ENCODE measurements at places on chromosomes 2 and 18.

DNA sequence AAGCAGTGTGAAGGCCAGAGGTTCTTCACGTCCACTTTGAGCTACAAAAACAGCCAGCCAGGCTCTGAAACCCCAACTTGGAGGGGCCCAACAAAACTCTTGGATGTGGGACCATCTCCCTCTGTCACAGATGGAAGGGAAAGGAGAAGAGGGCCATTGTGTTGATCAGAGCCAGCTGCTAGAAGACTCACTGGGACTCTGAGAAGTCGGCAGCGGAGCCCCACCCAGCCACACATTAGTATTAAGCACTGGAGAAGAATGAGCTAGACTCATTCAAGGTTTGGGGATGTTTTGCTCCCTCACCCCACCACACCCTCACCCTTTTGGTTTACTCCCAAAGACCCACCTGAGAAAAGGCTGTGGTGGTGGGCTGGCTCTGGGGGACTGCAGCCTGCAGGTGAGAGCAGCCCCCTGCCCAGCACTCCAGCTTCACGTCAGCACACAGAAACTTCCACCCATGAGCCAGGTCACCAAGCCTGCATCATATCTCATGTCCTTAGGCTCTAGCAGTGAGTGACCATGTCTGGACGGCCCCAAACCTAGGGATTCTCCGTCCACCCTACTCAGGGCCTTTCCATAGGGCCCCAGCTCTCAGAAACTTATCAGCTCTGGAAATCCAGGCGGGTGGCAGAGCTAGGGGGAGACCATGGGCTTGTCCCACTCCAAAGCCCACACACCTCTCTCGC, 12.6 kb downstream of the TEX51 start:
- no peak for DNase-seq

DNA sequence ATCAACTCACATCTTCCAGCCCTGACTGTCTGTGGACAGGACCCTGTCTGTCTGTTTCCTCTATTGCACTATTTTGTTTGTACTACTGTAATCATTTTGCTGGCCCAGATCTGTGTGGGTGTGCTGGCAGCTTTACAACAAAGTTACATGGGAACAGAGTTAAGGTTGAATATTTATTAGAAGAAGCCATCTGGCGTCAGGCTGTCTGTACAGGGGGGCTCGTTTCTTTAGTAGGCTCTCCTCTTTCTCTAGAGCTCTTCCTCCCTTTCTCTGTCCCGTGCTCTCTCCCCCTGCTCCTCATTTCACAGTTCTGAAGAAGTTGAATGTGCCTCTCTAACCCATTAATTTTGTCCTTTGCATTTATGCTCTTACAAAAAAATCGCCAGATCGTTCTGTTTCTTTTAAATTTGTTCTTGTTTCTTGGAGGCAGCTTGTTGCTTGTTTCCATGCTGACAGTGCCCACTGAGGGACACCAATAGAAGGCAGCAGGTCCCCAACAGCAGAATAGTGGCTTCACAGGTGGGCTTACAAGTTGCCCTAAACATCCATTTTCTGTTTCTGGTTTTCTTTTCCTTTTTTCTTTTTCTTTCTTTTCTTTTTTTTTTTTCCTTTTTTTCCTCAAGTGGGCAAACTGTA, 315.2 kb upstream of the ZEB2 start:
- no peak for DNase-seq

DNA sequence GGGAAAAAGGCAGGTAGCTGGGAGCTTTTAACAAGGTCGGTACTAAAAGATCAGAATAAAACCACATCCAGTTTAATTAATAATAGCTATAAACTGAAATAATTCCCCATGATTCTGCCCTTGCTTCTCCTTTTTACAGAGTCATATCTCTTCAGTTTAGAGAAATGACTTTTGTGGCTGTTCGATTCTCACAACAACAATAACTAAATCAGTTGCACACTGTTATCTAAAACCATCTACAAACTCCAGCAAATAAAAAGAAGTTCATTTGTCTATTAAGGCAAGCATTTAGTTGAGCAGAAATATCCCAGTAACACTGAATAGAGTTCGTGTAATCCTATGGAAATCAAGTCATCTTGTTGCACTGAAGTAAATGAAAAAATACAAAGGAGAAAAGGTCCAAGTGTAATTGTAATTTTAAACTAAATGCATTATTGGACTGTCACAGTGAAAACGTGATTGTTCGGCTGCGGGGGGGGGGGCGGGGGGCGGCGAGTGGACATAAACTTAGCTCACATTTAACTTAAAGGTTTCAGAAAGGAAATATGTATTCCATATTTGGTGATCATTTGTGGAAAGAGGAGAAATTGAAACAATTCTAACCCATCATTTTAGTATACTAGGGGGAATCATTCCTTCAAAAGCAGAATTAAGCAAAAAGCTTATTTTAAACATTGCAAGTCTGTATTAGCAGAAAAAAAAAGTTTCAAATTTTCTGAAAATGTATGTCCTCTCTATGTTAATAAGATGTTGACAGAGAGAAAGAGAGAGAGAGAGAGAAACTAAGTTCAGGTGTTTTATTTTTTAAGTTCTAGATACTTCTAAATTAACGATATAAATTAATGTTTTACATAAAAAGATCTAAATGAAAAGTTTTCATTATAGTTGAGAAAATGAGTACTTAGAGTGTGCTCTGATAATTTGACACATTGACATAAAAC, 144.5 kb downstream of the MEIS1 start:
- DNase-seq, result no peak

- no peak for DNase-seq
These were observed 10.8 kb downstream of the IWS1 start for GRCh38 chr2:127515383-127515915.

DNA sequence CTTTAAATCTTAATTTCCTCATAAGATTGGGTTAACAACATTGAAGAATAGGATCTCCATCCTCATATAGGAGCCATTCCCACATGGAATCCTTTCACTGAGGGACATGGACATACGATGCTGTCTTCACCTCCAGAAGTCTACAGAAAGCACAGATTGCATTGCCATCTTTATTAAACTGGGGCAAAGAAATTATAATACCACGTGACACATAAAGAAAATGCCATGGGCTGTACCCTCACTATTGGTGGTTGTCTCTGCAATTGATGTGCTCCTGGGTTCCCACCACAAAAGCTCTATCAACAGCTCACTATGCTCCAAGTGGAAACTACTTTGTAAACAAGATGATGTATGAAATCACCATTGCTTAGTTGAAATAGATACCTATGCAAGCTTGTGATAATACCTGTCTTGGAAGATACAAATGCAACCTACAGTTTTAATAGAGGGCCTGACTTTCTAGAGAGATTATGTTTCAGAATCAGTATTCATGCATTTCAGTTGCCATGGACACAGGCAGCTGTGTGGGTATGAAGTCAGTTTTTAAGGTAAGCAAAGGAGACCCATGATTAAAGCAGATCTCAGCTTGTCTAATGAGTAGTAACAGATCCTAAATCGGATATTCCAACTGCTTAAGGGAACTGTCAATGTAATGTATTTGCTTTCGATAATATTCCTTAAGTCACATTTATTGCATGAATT, 337.0 kb downstream of the RAD51AP2 start:
- DNase-seq, result no peak

DNA sequence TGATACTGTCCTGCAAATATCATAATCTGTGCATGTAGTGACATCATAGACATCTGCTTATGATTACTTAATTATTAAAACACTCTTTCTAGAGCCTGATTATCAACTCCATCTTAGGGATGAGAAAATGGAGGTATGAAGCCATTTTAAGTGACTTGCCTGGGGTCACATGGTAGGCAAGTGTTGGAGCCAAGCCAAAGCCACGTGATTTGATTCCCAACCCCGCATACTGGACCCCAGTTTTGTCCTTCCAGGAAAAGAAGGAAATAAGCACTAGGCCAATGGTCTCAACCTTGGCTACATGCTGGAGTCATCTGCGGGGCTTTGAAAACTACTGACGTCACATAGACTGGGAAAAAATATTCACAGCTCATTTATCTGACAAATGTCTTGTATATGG, 19.6 kb upstream of the SEH1L start:
- no peak for DNase-seq

DNA sequence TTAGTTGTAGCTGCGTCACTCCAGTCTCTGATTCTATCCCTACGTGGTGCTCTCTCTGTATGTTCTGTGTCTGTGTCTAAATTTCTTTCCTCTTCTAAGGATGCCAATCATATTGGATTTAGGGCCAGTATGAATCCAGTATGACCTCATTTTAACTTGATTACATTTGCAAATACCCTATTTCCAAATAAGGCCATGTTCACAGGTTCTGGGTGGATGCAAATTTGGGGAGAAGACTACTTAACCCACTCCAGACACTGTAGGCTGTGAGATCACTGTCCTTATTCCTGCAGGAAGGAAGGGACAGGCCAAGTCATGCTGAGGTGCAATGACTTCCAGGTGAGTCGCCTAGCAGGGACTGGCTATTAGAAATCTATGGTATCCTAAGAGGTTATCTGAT, 272.2 kb downstream of the CELF4 start:
- no peak for DNase-seq

DNA sequence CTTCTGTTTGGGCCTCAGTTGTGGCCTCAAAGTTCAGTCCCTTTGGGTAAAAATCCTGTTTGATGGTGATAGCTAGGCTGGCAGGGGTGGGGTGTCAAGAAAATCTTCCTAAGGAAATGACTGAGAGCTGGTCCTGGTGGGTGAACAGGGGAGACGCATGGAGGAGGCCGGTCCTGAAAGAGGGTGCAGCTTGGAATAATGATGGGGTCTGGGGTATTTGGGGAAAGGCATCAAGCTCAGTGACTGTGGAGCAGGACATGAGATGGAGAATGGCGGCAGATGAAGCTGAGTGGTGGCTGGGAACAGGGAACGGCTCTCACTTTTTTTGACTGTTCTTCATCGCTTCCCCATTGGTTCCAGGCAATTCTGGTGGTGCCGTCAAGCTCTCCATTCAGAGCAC, 140.7 kb upstream of the PKDCC start:
- DNase-seq, result no peak

DNA sequence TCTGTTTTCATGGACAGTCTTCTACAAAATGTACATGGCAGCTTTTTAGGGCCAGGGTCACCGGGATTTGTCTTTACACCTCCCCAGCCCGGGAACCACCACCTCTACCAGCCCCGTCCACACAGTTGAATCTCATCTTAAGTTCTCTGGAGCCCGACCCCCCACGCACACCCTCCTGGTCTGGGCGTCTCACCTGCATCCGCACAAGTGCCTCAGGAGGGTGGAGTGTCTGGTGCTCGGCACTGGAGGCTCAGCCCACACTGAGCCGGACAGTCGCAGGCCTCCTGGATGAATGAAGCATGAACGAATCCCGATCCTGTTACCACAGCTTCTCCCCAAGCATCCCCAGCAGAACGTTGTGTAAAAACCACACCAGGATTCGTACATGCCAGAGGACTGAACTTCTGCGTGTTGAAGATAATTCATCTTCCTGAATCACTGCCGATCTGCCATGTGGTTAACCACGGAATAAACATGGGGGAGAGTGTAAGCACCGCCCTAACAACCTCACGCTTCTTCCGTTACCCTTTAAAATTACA, 162.0 kb downstream of the RTP5 start:
- DNase-seq, result peak; percentile 19

- DNase-seq, result no peak
These were observed 81.3 kb downstream of the KCNF1 start for GRCh38 chr2:10993001-10993481.

DNA sequence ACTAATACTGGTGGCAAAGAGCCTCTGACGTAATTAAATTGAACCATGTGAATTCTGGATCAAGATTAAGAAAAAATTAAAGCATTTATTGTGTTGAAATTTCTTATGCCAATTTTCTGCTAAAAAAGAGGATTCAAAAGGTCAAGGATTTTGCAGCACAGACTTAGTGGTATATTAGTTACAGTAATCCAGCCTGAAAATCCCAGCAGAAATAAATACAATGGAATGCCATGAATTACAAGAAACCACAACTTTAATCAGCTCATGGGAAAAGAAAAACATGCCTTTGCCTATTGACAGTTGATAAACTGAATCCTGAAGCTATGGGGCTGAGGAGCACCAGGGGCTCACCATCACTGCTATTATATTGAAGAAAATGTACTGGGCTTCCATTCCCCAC, 114.8 kb upstream of the SATB2 start:
- no peak for DNase-seq

DNA sequence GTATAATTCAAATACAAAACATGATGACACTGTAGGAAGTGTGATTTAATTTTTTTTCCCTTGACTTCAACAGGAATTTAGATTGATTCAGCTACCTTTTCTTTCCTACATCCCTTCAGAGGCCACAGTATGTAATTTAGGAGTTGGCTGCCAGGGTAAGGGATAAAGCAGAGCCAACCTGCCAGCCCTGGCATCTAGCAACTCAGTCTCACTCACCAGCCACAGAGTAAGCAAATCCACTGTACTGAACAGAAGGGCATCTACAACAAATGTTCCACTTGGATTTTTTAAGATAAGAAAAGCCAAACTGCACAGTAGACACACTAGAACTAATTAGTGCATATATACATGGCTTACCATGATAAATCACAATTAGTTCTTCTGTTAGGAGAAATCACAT, 54.3 kb upstream of the PEX13 start:
- no peak for DNase-seq

DNA sequence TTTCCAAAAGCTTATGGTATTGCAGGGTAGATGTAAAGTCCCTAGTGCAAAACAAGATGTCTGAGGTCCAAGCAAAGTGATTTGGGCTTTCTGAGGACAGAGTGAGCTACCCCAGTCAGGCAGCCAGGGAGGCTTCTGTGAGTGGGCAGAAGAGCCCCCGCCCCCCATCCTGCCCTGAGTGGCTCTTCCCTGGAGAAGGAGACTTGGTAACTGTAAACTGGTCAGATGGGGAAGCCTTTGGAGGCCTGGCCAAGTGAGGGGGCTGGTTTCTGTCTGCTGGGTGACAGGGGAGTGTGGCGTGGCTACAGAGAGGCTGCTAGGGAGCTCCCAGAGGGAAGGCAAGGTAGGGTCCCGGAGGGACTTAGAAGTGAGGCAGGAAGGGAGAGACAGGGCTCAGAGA, 181.3 kb upstream of the HAAO start:
- DNase-seq, result no peak

- DNase-seq, result no peak
These were observed 142.9 kb downstream of the DSEL start for GRCh38 chr18:67373636-67374035.
